Aorta (tissue), 5 donors: ENCODE measurements at places on chromosomes 12 and 14. TPM values are rescaled to one million over a fixed set of nuclear protein-coding genes. Genes with fewer than 3 reads are reported as not detected.
A peak's percentile ranks its signal among the peaks of the same experiment; 100 is the strongest.

Gene MYF5
- not detected for total RNA-seq

Gene CCDC88C
- total RNA-seq, result 18.4 TPM

Gene ASPG
- total RNA-seq, result 0.13 TPM

Gene ACACB
- total RNA-seq, result 46.8 TPM

Gene ZFYVE21
- total RNA-seq, result 69.0 TPM

Gene GLIPR1
- total RNA-seq, result 230 TPM

Gene SLC2A14
- total RNA-seq, result 3.1 TPM

Gene CCNK
- total RNA-seq, result 40.5 TPM

Gene PCED1B
- 11.0 TPM for total RNA-seq

Gene CD163L1
- 39.8 TPM for total RNA-seq

Gene MYL6
- 1,811 TPM for total RNA-seq

Gene FAM90A1
- 0.32 TPM for total RNA-seq

Gene MMP17
- total RNA-seq, result 5.4 TPM

GRCh38 chr12:9707864-9708808 is 24.8 kb downstream of the CLECL1 start:
- H3K4me1 ChIP-seq, result no peaks in the 10 kb centered on the region
- no peaks in the 10 kb centered on the region for H3K36me3 ChIP-seq
- no peak overlapping the region for H3K4me3 ChIP-seq
- DNase-seq, result peak; percentile 68

- H3K4me1 ChIP-seq, result no peaks in the 10 kb centered on the region
- DNase-seq, result no peak
- no peaks in the 10 kb centered on the region for H3K36me3 ChIP-seq
- no peak overlapping the region for H3K4me3 ChIP-seq
Observed at GRCh38 chr14:90962505-90963109, 97.8 kb downstream of the RPS6KA5 start.

DNA sequence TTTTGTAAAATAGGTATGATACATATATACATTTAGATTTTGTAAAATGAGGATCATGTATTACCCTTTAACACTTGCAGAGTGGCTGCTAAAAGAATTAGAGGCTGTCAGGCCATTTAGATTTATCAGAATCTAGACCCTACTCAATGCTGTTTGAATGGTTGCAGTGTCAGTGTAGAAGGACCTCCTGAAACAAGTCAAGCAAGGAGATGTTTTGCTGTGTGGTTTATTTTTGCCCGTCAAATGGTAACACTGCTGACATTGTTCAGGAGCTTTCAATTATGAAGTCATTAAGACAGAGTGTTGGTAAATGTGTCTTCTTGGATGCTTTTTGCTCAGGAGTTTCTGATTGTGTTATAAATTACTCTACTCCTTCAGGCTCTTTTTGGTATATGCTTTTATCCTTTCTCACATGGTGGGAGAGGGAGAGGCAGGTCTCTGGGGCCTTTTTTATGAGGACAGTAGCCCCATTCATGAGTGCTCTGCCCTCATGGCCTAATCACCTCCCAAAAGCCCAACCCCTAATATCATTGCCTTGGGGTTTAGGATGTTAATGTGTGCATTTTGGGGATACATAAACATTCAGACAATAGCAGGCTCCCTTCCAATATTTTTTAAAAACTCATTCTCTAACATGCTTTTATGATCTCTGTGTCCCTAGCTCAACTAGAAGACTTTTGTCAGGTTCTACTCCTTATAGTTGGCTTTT is 16.5 kb downstream of the EID3 start:
- H3K4me3 ChIP-seq, result no peak overlapping the region
- no peak overlapping the region for H3K27ac ChIP-seq
- peaks cover 12% of the 10 kb centered on the region for H3K36me3 ChIP-seq
- no peak for DNase-seq
- H3K27me3 ChIP-seq, result no peaks in the 10 kb centered on the region

- H3K4me3 ChIP-seq, result no peak overlapping the region
- H3K27me3 ChIP-seq, result peaks cover 1% of the 10 kb centered on the region
- no peaks in the 10 kb centered on the region for H3K36me3 ChIP-seq
- no peaks in the 10 kb centered on the region for H3K4me1 ChIP-seq
- no peak for DNase-seq
Observed at GRCh38 chr12:16506394-16506793, 99.6 kb downstream of the LMO3 start.

DNA sequence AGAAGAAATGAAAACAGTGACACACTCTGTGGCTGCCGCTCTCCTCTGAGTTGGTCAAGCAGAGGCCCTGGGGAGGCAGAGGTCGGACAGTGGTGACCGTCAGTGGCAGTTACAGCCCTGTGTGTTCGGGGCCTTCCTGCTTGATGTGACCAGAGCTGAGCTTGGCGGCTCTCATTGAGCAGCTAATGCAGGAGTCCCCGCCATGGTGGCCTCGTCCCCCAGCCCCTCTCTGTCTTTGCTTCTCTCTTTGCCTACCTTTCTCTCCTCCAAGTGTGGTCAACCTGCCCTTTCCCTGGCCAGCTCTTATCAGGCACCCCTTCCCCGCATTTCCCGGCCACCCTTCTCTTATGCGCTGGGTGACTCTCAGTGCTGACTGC is 362.8 kb downstream of the CACNA1C start:
- H3K36me3 ChIP-seq, result no peaks in the 10 kb centered on the region
- no peak overlapping the region for H3K4me3 ChIP-seq
- no peak overlapping the region for H3K27ac ChIP-seq
- H3K4me1 ChIP-seq, result no peaks in the 10 kb centered on the region
- no peak for DNase-seq
- no peaks in the 10 kb centered on the region for H3K27me3 ChIP-seq

DNA sequence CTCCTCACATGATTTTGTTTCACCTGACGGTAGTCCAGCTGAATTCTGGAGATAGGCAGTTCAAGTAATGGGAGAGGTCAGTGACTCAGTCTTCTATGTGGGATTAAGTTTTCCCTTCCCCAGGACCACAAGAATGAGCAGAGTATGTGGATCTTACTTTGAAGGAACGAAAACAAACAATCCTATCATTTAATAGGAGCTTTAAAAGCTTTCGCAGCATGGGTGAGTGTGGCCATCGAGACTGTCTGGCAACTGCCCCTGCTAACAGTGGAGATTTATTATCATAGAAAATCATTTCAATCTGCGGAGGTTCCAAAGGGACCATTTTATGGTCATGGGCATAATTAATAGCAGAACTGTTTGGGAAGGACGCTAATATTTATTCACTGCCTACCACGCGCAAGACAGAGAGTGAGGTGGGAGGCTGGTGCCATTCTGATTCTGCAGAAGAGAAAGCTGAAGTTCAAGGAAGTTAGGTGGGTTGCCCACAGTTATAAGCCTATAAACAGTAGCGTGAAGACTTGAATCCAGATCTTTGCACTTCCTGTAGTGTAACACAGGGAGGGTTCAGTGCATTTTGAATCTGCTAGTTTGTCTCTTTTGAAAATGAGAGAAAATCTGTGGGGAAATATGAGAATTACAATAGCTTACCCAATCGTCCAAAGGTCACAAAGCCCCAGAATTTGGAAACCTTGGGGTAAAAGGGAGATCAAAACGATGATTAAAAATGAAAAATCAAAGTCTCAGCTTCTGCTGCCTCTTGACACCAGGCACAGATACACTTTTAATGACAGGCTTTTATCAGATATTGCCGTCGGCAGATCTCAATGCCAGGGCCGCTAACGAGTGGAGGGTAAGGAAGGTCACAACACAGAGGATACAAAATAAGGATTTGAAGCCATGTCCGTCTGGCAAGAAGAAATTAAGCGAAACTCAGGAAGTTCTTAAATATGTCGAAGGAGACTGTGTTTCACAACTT is 209.6 kb downstream of the CRADD start:
- DNase-seq, result no peak
- H3K36me3 ChIP-seq, result no peaks in the 10 kb centered on the region
- no peaks in the 10 kb centered on the region for H3K4me1 ChIP-seq
- H3K27ac ChIP-seq, result no peak overlapping the region

DNA sequence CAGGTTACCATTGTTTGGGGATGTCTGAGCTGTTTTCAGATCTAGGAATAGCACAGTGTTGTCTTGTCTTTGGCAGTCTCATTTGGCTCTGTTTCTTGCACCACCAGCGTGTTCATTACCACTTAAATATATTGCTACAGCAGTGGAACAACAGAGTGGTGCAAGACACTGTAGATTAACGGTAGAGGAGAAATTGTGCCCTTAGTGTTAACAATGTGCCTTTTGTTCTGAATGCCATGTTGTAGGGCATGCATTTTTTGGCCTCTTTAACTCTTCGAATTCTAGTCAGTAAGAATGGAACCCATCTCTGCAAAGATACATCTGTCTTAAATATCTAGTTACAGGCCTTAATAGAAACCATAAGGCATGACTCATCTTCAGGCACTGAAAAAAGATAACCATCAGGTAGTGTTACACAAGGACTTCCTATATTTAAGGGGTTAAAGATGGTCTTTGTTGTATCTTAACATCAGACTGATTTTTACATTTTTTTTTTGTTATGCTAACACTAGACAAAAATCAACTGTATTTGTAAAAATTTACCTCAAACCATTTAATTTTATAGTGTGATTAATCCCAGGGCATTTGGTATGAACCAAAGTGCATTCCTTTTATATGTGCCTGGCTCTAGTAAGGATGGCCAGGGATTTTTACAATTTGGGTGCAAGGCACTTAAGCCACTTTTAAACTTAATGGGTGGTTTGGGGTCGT is 12.9 kb downstream of the DYRK2 start:
- peaks cover 15% of the 10 kb centered on the region for H3K4me1 ChIP-seq
- H3K36me3 ChIP-seq, result no peaks in the 10 kb centered on the region
- H3K27me3 ChIP-seq, result no peaks in the 10 kb centered on the region

GRCh38 chr12:45355730-45356129 is 139.8 kb downstream of the ANO6 start:
- DNase-seq, result no peak
- peak overlapping the region; percentile 87 for H3K27ac ChIP-seq
- H3K4me1 ChIP-seq, result peaks cover 2% of the 10 kb centered on the region
- H3K4me3 ChIP-seq, result no peak overlapping the region

DNA sequence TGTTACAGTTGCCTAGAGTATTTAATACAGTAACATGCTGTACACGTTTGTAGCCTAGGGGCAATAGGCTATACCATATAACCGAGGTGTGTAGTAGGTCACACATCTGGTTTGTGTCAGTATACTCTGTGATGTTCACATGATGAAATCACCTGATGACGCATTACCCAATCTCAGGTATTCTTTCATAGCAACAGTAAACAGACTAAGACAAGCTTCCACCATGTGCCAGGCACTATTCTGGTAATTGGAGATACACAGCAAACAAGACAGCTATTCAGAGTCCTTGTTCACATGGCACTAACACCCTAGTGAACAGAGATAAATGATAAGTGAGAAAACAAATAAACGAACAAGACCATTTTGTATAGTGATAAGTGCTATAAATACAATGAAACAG is 3.8 kb upstream of the PDE3A start:
- no peaks in the 10 kb centered on the region for H3K4me1 ChIP-seq
- H3K27me3 ChIP-seq, result no peaks in the 10 kb centered on the region
- no peaks in the 10 kb centered on the region for H3K36me3 ChIP-seq
- no peak overlapping the region for H3K4me3 ChIP-seq
- no peak for DNase-seq

GRCh38 chr12:64186789-64187188 is 35.3 kb downstream of the KICS2 start:
- no peaks in the 10 kb centered on the region for H3K36me3 ChIP-seq
- no peak for DNase-seq
- H3K4me1 ChIP-seq, result no peaks in the 10 kb centered on the region
- H3K27me3 ChIP-seq, result no peaks in the 10 kb centered on the region
- no peak overlapping the region for H3K4me3 ChIP-seq

DNA sequence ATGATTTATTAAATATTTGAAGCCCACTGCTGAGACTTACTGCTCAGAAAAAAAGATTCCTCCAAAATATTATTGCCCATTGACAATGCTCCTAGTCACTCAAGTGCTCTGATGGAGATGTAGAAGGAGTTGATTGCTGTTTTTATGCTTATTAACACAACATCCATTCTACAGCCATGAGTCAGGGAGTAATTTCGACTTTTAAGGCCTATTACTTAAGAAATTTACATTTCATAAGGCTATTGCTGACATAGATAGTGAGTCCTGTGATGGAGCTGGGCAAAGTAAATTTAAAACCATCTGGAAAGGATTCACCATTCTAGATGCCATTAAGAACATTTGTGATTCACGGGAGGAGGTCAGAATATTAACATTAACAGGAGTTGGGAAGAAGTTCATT is 5.2 kb downstream of the KCNJ8 start:
- no peak for DNase-seq
- H3K4me1 ChIP-seq, result no peaks in the 10 kb centered on the region
- H3K27ac ChIP-seq, result no peak overlapping the region
- H3K36me3 ChIP-seq, result peaks cover 2% of the 10 kb centered on the region

DNA sequence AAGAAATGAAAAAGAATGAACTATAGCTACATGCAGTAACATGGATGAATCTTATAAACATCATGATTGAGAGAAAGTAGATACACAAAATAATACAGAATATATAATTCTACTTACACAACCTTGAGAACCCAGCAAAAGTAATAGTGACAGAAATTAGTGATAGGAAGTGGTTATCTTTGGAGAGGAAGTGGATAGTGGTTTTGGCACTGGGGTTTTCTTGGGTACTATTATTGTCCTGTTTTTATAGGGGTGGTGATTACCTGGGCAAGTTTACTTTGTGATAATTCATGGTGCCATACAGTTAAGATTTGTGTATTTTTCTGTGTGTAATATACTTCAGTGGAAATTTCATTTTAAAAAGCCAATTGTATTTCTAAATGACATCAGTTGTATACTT is 352.7 kb downstream of the AEBP2 start:
- H3K36me3 ChIP-seq, result no peaks in the 10 kb centered on the region
- no peak overlapping the region for H3K4me3 ChIP-seq
- DNase-seq, result no peak

DNA sequence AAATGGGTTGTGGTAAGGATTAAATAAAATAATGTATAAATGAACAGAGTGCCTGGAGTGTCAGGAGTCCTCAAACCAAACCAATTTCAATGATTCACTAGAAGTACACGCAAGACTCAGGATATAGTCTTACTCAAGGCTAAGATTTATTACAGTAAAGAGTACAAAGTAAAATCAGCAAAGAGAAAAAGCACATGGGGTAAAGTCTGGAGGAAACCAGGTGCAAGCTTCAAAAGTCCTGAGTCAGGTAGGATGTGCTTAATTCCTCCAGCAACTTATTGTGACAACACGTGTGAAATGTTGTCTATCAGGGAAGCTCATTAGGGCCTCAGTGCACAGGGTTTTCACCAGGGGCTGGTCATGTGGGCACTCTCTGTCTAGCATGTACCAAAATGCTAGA is 105.8 kb upstream of the NAP1L1 start:
- H3K27me3 ChIP-seq, result no peaks in the 10 kb centered on the region
- H3K36me3 ChIP-seq, result no peaks in the 10 kb centered on the region
- no peak overlapping the region for H3K27ac ChIP-seq
- no peak for DNase-seq
- no peaks in the 10 kb centered on the region for H3K4me1 ChIP-seq
- H3K4me3 ChIP-seq, result no peak overlapping the region

- no peaks in the 10 kb centered on the region for H3K36me3 ChIP-seq
- DNase-seq, result no peak
- H3K4me1 ChIP-seq, result no peaks in the 10 kb centered on the region
Observed at GRCh38 chr12:44873898-44874297, 2.2 kb downstream of the NELL2 start.

GRCh38 chr14:84519836-84520235 is 1010.1 kb upstream of the FLRT2 start:
- no peak overlapping the region for H3K4me3 ChIP-seq
- DNase-seq, result no peak
- no peak overlapping the region for H3K27ac ChIP-seq
- no peaks in the 10 kb centered on the region for H3K36me3 ChIP-seq
- H3K27me3 ChIP-seq, result no peaks in the 10 kb centered on the region
- H3K4me1 ChIP-seq, result no peaks in the 10 kb centered on the region
